ENCODE measurements at places on chromosomes 16 and 17. TPM values are rescaled to one million over a fixed set of nuclear protein-coding genes. Genes with fewer than 3 reads are reported as not detected.

DNA sequence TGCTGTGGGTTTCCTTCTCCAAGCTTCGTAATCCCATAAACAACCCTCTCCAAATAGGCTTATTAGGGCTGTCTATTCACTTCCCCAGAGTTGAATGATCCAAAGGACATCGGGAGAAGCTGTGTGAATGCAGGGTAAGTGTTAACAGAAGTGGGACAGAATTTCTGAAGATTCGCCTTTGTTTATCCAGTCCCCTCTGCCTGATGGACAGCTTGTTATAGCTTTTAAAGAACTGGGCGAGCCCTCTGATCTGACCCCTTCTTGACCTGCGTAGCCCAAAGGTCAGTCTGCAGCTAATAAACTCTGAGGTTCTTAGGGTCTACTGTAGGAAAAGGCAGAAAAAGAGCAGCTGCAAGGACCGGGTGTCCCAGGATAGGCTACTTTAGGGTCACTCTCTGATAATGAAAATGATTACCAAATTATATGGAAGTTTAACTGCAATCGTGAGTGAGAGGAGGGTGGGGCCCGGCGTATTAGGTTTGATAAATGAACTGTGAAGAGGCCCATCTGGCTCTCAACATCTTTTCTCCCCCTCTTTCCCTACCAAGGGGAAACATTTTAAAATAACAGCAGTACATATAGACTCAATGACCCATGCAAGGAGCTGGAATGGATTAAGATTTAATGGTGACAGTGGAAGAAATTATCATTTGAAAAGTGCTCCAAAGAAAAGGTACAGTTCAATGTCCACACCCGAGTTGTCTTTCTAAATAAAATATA is 233.4 kb downstream of the FTO start:
- DNase-seq = no peak

DNA sequence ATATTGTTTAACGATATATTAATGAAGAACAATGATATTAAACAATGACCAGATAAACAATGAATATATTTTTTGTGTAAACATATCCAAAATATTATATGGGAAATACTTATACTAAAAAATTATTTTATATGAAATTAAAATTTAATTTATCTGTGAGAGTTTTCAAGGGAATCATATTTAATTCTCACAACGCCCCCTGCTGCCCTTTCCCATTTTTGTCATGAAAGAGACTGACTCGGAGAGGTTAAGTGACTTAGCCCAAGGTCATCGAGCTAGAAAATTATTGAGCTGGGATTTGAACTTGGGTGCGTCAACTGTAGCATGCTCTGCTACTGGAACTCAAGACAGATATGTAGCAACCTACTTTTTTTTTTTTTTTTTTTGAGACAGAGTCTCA is 7.2 kb upstream of the MYCBPAP start:
- DNase-seq = no peak

DNA sequence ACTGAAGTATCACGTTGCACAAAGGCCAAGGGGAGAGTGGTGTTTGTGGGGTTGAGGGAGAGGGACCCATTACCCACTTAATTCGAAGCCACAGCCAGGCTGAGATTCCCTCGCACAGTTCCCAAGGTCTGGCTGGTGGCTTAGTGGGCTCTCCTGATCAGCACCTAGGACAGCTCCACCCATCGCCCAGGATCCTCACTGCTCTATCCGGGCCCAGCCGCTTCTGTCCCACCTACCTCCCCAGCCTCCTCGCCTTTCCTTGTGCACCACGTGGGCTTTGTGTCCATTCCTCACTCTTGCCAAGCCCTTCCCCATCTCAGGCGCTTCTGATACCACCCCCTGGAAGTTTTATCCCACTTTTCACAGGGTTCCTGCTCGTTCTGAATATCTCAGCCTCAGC is 163.5 kb downstream of the CCT6B start:
- DNase-seq = no peak

The TEKT5 gene
- not detected for total RNA-seq

- DNase-seq = no peak
These were observed 17.3 kb downstream of the SLC5A10 start for GRCh38 chr17:18968945-18969887.

DNA sequence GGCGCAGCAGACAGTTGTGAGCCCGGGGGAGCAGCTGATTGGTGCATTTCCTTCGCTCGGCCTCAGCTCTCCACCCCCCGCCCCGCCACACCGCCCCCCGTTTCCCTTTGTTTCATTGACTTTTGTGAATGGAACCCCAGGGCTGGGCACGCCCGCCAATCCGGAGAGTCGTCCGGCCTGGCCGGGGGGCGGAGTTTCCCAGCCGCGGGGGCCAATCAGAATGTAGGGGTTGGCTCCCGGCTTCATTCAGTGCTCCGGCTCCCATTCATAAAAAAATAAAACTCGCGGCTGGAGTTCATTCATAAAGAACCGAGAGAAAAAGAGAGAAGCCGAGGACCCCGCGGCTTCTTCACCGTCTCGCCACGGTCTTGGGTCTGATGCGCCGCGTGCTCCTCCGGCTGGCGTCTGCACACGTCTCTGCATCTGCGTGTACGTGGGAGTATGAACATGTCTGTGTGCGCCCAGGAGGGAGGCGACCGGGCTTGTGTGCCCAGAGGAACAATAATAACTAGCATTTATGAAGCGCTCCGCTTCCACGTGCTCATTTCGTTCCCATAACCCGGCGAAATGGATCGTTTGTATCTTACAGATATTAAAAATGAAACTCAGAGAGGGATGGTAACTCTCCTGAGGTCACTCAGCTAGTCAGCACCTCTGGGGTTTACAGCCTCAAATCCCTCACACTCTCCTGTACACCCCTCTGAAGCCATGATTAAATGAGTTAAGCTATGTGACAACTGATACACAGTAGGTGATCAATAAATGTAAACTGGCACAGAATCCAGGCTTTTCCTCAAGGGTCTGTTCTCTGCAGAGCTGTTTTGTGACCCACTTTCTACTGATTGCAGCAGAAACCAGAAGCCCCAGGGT is at the start of gene ETV4:
TSS of gene ETV4 (minus strand) at position 22 of the 870 bp plus-strand sequence. CDS start 723 bp downstream, outside the sequence.
- DNase-seq = peak; percentile 95

GRCh38 chr17:48632579-48633265 is 6.6 kb upstream of the HOXB9 start:
- no peak for DNase-seq

DNA sequence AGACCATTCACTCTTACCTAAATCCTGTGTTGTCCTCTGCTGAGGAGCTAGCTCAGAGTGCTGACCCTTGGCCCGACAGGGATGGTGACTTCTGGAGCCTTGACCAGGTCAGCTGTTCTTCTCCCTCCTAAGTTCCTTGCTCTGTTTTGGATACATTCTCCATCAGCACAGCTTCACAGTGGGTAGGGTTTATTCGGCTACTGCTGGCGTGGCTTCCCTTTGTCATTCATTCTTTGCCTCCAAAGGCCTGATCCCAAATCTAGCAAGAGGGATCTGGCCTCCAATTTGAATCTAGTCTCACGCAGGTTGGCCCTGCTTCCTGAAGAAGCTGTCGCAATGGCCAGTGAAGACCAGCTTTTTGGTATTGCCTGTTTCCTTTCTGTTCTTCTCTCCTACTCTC is 116.6 kb downstream of the SHISA9 start:
- DNase-seq = no peak

The KIAA0513 gene
- total RNA-seq = 21.7 TPM

DNA sequence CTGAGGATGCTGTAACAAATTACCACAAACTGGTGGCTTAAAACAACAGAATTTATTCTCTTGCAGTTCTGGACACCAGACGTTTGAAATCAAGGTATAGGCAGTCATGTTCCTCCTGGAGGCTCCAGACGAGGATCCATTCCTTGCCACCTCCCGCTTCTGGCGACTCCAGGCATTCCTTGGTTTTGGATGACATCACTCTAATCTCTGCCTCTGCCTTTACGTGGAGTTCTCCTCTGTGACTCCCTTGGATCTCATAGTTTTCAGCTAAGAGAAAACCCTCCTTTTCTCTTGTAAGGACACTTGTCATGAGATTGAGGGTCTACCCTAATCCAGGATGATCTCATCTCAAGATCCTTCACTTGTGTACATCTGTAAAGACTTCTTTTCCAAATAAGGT is 31.4 kb upstream of the HS3ST3B1 start:
- DNase-seq = no peak

The CD68 gene
- total RNA-seq = 398 TPM

The ABCC11 gene
- total RNA-seq = not detected

The FAM20A gene
- 43.3 TPM for total RNA-seq

DNA sequence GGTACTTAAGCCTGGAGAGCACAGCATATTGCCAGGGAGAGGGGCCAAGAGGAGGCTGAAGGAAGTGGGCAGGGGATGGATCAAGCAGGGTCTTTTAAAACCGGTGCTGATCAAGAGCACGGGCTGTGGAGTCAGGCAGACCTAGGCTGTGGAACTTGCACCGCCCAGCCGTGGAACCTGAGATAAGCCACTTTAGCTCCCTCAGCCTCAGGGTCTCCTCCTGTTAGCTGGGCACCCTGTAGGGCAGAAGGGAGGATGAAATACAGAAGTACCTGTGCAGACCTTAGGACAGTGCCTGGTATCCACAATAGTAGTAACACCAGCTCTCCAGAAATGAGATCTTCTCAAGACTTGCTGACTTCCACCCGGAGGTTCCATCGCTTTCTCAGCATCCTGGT is 9.3 kb downstream of the ODAD4 start:
- DNase-seq = no peak

DNA sequence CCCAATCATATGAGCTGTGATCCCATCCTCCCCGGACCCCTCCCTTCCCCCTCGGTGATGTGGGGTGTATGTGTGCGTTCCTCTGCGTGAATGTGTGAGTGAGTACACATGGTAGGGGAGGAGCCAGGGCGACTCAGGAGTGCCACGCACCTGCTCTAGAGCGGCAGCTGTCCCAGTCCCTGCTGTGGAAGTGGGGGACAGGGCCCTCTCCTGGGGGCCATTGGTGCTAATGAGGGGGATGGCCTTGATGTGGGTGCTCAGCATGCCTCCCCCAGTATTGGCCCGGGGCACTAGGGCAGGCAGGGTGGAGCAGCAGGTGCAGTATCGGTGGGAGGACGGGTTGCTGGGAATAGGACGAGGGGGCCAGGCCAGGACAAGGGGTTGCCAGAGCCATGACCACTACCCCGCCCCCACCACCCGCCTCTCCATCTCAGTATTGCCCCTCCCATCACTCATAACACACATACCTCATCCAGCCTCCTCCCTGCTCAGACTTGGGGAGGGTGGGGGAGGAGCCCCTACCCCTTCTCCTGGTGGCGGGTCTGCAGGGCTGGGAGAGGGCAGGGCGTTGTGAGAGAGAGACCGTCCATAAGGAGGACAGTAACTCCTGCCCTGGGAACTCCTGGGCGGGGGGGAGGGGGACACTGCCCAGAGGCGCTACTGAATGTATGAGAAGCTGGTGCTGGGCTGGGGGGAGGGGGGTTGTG is 8.5 kb downstream of the NR1D1 start:
- no peak for DNase-seq
